ENCODE measurements at places on chromosomes 16 and 17.

DNA sequence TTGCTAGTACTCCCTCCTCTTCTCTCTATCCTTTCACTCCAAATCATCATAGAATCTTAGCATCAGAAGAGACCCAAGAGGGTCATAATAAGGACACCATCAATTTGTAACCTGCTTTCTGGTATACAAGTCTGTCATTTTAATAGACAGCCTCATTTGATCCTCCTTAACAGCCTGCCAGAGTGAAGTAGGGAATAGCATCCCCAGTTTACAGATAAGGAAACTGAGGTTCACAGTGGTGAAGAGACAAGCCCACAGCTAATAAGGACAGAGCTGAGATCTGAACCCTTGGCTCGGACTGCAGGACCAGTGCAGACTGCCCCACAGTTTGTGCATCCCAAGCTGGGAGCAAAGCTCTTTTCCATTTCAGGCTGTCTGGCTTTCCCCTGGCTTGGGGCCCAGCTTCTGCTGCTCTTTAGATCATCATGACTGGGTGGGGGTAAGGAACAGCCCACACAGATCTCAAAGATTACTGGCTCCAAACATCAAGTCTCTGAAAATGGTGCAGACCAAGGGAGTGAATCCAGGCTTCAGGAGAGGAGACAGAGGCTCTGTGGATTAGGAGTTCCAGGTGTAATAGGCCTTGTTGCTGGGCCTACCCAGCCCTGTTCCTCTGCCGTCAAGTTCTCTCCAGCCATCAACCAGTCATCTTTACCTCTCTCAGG lies 10.3 kb upstream of the IGFBP4 start:
- DNase-seq: no peak

DNA sequence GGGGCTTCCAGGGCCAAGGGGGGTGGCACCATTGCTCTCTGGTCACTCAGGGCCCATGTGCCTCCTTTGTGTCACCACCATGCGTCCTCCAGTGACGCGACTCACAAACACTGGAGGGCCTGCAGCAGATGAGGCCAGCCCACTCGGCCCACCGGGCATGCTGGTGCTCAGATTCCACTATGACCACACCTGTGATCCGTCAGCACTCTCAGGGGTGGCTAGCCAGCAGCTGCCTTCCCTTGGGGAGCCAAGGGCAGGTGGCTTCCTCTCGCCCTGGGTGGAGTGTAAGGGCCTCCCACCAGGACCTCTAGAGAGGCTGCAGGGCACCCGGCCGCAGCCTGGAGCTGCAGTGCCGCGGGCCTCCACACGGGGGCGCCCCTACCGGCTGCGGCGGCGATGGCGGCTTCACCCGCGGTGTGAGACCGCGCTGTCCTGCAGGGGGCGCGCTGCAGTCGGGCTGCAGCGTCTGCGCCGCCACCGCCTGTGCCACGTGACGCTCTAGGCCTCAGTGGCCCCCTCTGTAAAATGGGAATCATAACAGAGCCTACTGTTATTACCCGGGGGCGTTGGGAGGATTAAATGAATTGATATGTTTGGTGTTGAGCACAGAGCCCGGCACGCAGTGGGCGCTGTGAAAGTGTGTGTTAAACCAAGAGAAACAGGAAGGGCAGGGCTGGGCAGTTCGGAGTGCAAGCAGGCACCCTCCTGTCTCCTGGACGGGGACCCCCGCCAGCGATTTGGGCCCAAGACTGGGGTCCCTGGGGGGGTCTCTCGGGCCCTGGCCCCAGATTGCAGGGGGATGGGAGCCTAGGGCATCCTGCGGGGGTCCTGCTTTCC lies 192.4 kb upstream of the GSE1 start:
- DNase-seq: peak; percentile 77

GRCh38 chr16:4270595-4270994 lies 2.2 kb downstream of the TFAP4 start:
- DNase-seq: no peak

DNA sequence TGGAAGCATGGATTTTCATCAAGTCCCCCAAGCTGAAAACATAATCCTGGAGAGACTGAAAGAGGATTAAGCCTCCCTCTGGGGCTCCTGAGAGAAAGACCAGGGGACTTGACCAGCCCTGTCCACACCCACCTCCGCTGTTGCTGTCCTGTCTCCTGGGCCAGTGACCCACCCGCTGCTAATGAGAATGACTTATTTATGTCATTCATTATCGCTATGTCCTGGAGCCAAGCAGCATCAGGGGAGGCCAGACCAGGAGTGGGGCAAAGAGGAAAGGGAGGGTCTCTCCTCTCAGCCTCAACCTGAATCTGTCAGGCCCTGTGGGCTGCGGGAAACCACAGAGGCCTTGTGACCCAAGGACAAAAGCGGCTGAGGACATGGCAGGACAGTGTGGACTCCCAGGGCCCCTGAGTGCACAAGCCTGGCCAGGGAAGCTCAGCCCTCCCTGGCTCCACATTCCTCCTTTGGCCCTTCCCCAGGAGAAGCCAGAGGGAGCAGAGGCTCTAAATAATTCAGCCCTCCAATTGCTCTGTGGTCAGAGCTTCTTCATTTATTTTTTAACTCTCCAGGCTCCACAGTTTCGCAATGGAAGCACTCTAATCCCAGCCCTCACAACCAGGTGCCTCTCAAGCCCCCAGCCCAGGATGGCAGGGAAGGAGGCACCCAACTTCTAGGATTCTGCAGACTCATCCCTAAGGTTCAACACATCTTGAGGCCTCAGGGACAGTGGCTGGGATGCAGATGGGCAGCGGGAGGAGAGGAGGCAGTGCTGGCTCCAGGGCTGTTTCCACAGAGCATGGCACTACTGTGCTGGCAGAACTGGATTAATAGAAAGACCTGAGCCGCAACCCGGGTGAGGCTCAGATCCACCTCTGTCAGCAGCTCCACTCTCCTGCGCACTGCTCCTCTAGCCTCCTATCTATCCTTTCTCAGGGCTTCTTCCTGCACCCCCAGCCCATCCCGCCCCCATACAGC lies 19.1 kb downstream of the CUEDC1 start:
- no peak for DNase-seq

GRCh38 chr16:83926726-83927397 lies 26.2 kb upstream of the OSGIN1 start:
- peak; percentile 28 for DNase-seq

DNA sequence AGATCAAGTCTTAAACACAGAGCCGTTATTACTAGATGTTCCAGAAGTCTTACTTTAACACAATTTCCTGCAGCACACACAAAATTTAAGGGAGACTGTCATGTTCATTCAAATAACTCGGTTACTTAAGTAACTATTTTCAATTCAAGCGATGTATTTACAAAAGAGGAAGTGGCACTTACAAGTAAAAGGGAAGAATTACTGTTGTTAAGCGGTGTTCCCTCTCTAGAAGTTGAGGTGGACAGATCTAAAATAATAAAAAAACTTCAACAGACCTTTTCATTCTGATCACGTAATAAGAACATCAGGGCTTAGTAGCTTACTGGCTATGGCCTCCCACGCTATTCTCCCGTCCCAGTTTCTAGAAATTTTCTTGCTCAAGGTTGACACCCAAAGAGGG lies 26.2 kb upstream of the TXNDC11 start:
- DNase-seq: no peak

- no peak for DNase-seq
Measured at GRCh38 chr16:73062001-73062616, 14.2 kb upstream of the ZFHX3 start.

GRCh38 chr17:41773731-41774193 lies 12.7 kb downstream of the JUP start:
- no peak for DNase-seq
